ENCODE measurements at places on chromosomes 6 and 20. TPM values are rescaled to one million over a fixed set of nuclear protein-coding genes. Genes with fewer than 3 reads are reported as not detected.

GRCh38 chr6:155200012-155200411 is 63.8 kb upstream of the CLDN20 start:
- H3K27ac ChIP-seq = no peak overlapping the region
- DNase-seq = no peak
- no peaks in the 10 kb centered on the region for H3K4me1 ChIP-seq
- H3K27me3 ChIP-seq = no peaks in the 10 kb centered on the region
- H3K36me3 ChIP-seq = no peaks in the 10 kb centered on the region

MYB gene
- total RNA-seq = not detected

- no peak for DNase-seq
- peaks cover 18% of the 10 kb centered on the region for H3K4me1 ChIP-seq
Measured at GRCh38 chr6:152124429-152125074, 317.1 kb downstream of the ESR1 start.

DNA sequence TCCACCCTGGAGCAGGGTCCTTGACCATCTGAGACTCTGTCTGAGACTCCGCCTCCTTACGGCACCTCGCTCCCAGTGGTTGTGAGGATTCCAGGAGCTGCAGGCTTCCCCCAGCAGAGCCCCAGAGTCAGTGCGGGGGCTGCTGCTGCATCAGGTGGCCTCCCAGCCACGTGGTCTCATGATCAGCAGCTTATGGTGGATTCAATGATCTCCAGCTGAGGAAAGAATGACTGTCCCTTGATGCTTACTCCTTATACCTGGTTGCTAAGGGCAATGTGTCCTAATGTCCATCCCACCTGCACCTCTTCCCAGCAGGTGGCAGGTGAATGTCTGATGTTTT is 40.0 kb downstream of the SLC22A1 start:
- H3K27ac ChIP-seq = no peak overlapping the region
- H3K4me3 ChIP-seq = no peak overlapping the region
- peaks cover under 1% of the 10 kb centered on the region for H3K36me3 ChIP-seq
- no peak for DNase-seq
- H3K27me3 ChIP-seq = no peaks in the 10 kb centered on the region

GRCh38 chr20:45254383-45255262 is at the start of gene SLPI:
SLPI (minus strand) TSS chr20:45254564; CDS start chr20:45254543, 21 bp downstream.
- no peaks in the 10 kb centered on the region for H3K36me3 ChIP-seq
- peak within 1 kb of the TSS; percentile 58 for H3K4me3 ChIP-seq
- DNase-seq = peak; percentile 26
- H3K4me1 ChIP-seq = peaks cover 12% of the 10 kb centered on the region
- peaks cover 4% of the 10 kb centered on the region for H3K27me3 ChIP-seq

CST1 gene
- total RNA-seq = not detected

DNA sequence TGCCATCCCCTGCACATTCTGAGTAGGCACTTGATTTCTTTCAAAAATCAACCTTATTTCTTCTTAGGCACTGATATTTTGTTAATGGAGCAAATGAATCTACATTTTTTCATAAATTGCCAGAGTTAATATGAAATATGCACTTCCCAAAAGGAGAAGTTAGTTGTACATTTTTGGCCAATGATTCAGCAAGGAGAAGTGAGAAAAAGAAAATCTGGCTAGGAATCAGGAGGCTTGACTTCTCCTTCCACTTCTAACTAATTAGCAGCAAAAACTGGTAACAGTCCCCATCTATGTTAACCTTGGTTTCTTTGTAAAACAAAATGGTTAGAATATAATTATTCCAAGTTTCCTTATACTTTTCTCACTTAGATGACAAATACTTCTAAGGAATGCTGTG is 7.0 kb upstream of the DSE start:
- no peak overlapping the region for H3K27ac ChIP-seq
- no peaks in the 10 kb centered on the region for H3K27me3 ChIP-seq
- DNase-seq = no peak
- H3K36me3 ChIP-seq = no peaks in the 10 kb centered on the region
- H3K4me3 ChIP-seq = no peak overlapping the region

SLC17A1 gene
- not detected for total RNA-seq

DNA sequence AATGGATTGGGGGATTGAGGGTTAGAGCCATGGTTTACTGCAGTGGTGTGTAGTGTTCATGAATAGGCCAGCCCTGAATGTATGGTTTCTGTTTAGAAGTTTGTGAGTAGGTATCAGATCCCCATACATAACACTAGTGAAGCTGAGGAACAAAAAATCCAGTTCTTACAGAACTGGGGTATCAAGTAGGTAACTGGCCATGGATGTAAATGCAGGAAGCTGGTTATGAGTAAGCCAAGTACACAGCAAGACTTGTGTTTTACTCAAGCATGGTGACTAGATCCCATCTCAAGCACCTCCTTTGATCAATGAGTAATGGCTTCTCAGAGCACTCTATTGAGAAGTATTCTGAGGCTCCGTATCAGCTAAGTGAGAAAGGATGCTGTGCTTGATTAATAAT is 613.7 kb upstream of the FLRT3 start:
- H3K36me3 ChIP-seq = no peaks in the 10 kb centered on the region
- H3K27me3 ChIP-seq = no peaks in the 10 kb centered on the region
- H3K27ac ChIP-seq = no peak overlapping the region
- no peak overlapping the region for H3K4me3 ChIP-seq
- H3K4me1 ChIP-seq = no peaks in the 10 kb centered on the region

FOXP4 gene
- 12.2 TPM for total RNA-seq

PRPH2 gene
- 4.9 TPM for total RNA-seq

DNA sequence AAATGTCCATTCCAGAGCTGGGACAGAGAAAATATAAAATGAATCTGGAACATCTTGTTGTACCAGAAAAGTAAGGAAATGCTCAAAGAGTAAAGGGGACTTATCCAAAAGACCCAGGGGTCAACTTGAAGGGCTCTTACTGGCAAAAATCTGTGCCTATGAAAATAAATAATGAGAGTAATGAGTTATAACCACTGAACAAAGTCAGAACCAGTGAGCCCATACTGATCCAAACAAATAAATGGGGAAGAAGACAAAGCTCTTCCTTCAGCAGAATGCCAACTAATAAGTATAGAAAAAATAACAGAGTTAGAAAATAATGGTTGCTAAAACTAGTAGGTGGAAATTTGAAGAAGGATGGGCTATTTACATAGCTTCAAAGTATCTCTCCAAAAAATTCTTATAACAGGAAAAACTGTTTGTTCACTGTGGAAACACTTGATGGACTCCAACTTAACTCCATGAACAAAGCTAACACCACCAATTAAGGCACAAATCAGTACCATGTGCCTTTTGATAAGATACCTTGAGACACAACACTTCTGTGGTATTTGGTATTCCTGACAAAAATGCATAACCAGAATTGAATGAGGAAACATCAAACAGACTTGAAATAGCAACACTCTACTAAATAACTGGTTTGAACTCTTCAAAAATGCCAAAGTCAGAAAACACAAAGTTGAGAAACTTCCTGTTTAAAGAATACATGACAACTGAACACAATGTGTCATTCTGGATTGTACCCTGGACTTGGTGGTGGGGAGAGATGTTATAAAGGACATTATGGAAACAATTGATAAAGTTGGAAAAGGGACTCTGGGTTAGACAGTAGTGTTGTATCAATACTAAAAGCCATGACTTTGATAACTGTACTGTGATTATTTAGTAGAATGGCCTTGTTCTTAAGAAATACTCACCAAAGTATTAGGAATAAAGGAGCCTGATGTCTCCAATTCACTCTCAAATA is 197.5 kb downstream of the ISM1 start:
- no peaks in the 10 kb centered on the region for H3K4me1 ChIP-seq
- H3K4me3 ChIP-seq = no peak overlapping the region
- no peak overlapping the region for H3K27ac ChIP-seq
- DNase-seq = no peak

- no peaks in the 10 kb centered on the region for H3K36me3 ChIP-seq
- no peak overlapping the region for H3K4me3 ChIP-seq
- H3K27me3 ChIP-seq = no peaks in the 10 kb centered on the region
- no peak for DNase-seq
- no peaks in the 10 kb centered on the region for H3K4me1 ChIP-seq
- H3K27ac ChIP-seq = no peak overlapping the region
Measured at GRCh38 chr6:25882051-25882496, 8.0 kb upstream of the SLC17A3 start.

DNA sequence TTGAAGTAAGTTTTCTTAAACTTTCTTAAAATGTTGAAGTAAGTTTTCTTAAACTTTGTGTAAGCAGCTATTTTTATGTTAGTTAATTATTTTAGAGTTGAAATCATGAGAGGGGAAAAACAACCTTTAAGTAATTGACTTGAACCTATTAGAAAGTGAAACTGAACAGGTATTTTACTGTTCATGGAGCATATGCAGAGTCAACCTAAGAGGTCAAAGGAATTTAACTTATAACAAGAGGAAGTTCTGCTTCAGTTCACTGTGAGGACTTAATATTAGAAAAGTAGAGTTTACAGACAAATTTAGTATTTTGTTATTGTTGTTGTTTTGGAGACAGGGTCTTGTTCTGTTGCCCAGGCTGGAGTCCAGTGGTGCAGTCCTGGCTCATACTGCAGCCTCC is 38.0 kb downstream of the CDYL start:
- no peaks in the 10 kb centered on the region for H3K36me3 ChIP-seq
- no peak for DNase-seq
- no peak overlapping the region for H3K27ac ChIP-seq
- peaks cover 19% of the 10 kb centered on the region for H3K4me1 ChIP-seq
- no peak overlapping the region for H3K4me3 ChIP-seq

- no peak for DNase-seq
- peaks cover 2% of the 10 kb centered on the region for H3K27me3 ChIP-seq
- H3K4me3 ChIP-seq = no peak overlapping the region
Measured at GRCh38 chr6:167726043-167726621, 100.6 kb upstream of the AFDN start.

ZNF391 gene
- 0.81 TPM for total RNA-seq

DNA sequence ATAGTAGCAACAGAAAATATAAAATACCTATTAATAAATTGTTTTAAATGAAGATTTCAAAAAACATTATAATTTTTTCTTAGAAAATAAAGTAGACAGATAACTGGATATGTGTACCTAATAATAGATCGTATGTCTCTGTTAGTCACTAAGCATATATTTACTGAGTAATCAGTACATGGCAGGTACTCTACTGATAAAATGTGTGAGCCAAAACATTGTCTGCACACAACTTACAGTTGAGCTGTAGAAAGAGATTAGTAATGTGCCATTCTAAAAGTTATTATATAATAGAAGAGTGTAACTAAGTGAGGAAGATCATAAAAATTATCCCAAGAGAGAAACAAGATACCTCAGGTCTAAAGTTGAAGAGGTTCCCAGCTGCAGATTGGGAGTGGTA is 929.9 kb upstream of the EPHA7 start:
- no peaks in the 10 kb centered on the region for H3K4me1 ChIP-seq
- DNase-seq = no peak
- H3K27ac ChIP-seq = no peak overlapping the region
- H3K27me3 ChIP-seq = no peaks in the 10 kb centered on the region

- H3K27me3 ChIP-seq = peaks cover 9% of the 10 kb centered on the region
- H3K27ac ChIP-seq = no peak within 1 kb of the TSS
- no peaks in the 10 kb centered on the region for H3K4me1 ChIP-seq
- DNase-seq = peak; percentile 16
- no peaks in the 10 kb centered on the region for H3K36me3 ChIP-seq
Measured at GRCh38 chr6:110357664-110358552, at the start of gene METTL24. METTL24 (minus strand) TSS chr6:110358349; CDS start chr6:110358272, 77 bp downstream.

SCGN gene
- not detected for total RNA-seq

- H3K27ac ChIP-seq = no peak overlapping the region
- peaks cover 7% of the 10 kb centered on the region for H3K4me1 ChIP-seq
- DNase-seq = no peak
Measured at GRCh38 chr6:90468080-90468479, 118.8 kb downstream of the MAP3K7 start.

DNA sequence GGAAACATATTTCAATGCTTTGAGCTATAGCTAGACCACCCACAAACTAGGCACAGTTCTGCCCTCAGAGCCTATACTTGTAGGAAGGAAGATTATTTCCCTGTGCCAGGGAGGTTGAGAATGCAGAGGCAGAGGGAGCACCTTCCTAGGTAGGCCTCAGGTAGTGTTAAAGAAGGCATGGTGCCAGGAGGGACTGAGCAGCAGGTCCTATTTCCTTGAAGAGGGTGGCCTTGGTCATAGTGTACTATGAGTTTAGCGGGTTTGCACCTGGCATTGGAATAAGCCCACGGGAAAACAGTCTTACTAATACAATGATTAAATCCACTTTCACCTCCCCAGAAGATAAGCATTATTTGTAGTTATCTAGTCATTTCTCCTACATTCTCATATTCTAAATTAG is 375.4 kb downstream of the CDKAL1 start:
- H3K4me3 ChIP-seq = no peak overlapping the region
- DNase-seq = no peak
- no peaks in the 10 kb centered on the region for H3K27me3 ChIP-seq
- no peaks in the 10 kb centered on the region for H3K36me3 ChIP-seq
- H3K4me1 ChIP-seq = no peaks in the 10 kb centered on the region
- no peak overlapping the region for H3K27ac ChIP-seq

EYA4 gene
- total RNA-seq = 35.7 TPM

- H3K4me3 ChIP-seq = no peak overlapping the region
- H3K4me1 ChIP-seq = no peaks in the 10 kb centered on the region
- peak; percentile 67 for DNase-seq
- H3K27me3 ChIP-seq = no peaks in the 10 kb centered on the region
Measured at GRCh38 chr20:38201356-38201755, 36.3 kb upstream of the TGM2 start.

- DNase-seq = no peak
- H3K27ac ChIP-seq = no peak overlapping the region
- H3K27me3 ChIP-seq = no peaks in the 10 kb centered on the region
- H3K4me1 ChIP-seq = no peaks in the 10 kb centered on the region
Measured at GRCh38 chr20:12928755-12929401, 79.9 kb upstream of the SPTLC3 start.

DNA sequence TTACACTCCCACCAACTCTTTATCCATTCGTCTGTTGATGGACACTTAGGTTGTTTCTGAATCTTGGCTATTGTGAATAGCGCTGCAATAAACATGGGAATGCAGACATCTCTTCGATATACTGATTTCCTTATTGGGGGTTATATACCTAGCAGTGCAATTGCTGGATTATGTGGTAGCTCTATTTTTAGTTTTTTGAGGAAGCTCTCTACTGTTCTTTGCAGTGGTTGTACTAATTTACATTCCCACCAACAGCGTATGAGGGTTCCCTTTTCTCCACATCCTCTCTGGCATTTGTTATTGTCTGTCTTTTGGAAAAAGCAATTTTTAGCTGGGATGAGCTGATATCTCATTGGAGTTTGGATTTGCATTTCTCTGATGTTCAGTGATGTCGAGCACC is 4.6 kb upstream of the PFDN4 start:
- H3K4me1 ChIP-seq = no peaks in the 10 kb centered on the region
- H3K4me3 ChIP-seq = no peak overlapping the region
- H3K36me3 ChIP-seq = no peaks in the 10 kb centered on the region
- H3K27ac ChIP-seq = no peak overlapping the region
- DNase-seq = no peak
- H3K27me3 ChIP-seq = no peaks in the 10 kb centered on the region

GRCh38 chr20:47865912-47866311 is 80.6 kb upstream of the SULF2 start:
- H3K27me3 ChIP-seq = peaks cover 2% of the 10 kb centered on the region
- DNase-seq = no peak
- no peaks in the 10 kb centered on the region for H3K4me1 ChIP-seq
- no peak overlapping the region for H3K4me3 ChIP-seq

- H3K4me3 ChIP-seq = no peak overlapping the region
- no peak overlapping the region for H3K27ac ChIP-seq
- no peak for DNase-seq
- no peaks in the 10 kb centered on the region for H3K36me3 ChIP-seq
Measured at GRCh38 chr20:12358006-12358654, 440.4 kb downstream of the BTBD3 start.
